ENCODE measurements at places on chromosomes 11 and 22. TPM values are rescaled to one million over a fixed set of nuclear protein-coding genes. Genes with fewer than 3 reads are reported as not detected.

Gene LRRC56
- total RNA-seq, result 1.0 TPM

Gene OR51I1
- total RNA-seq, result not detected

Gene SLC22A12
- total RNA-seq, result not detected

Gene OR52E8
- total RNA-seq, result not detected

Gene CHRM1
- total RNA-seq, result 0.07 TPM

Gene RRM1
- 95.1 TPM for total RNA-seq

Gene TRPM5
- total RNA-seq, result not detected

Gene TMEM126B
- total RNA-seq, result 50.9 TPM

Gene PICALM
- 65.9 TPM for total RNA-seq

Gene PDGFD
- total RNA-seq, result 5.9 TPM

Gene SLC29A2
- total RNA-seq, result 9.5 TPM

Gene PRDM10
- 1.4 TPM for total RNA-seq

Gene CRYAB
- total RNA-seq, result 27.1 TPM
